ENCODE measurements at places on chromosomes 1 and 21.
A peak's percentile ranks its signal among the peaks of the same experiment; 100 is the strongest.

DNA sequence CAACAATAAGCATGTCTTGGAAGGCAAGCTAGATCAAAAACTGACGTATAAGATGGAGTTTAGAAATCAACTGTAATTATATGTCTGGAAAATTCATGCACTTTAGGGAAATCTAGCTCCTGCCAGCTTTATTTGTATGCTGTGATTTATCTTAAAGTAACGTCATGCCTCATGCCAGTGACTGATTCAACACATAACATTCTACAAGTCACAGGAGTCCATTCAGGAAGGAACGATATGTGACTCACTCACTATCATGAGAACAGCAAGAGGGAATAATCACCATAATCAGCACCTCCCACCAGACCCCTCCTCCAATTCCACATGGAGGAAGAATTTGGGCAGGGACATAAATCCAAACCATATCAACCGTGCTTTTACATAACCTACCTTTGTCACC lies 682.4 kb upstream of the ADAMTS5 start:
- DNase-seq = peak; percentile 17

DNA sequence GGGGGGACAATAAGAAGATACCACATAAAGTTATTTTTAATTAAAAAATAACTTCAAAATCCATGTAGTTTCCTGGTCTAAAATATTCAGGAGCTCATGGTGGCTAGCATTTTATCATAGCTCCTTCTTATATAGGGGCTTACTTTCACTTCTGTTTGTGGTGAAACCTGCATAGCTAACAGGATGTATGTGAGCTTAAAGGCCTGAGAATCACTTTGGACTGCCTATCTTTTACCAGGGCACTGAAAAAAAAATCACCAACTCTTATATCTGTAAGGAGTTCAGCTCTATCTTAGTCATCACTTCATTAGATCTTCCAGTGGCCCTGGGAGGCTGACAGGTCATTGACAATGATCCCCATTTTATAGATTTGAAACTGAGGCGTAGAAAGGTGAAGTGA lies 21.3 kb downstream of the UROD start:
- no peak for DNase-seq

- DNase-seq = no peak
These were observed 50.2 kb downstream of the C8A start for GRCh38 chr1:56904663-56905397.

GRCh38 chr1:53037159-53037558 lies 24.9 kb upstream of the PODN start:
- no peak for DNase-seq

- DNase-seq = no peak
These were observed 43.9 kb downstream of the PARP1 start for GRCh38 chr1:226363801-226364513.

DNA sequence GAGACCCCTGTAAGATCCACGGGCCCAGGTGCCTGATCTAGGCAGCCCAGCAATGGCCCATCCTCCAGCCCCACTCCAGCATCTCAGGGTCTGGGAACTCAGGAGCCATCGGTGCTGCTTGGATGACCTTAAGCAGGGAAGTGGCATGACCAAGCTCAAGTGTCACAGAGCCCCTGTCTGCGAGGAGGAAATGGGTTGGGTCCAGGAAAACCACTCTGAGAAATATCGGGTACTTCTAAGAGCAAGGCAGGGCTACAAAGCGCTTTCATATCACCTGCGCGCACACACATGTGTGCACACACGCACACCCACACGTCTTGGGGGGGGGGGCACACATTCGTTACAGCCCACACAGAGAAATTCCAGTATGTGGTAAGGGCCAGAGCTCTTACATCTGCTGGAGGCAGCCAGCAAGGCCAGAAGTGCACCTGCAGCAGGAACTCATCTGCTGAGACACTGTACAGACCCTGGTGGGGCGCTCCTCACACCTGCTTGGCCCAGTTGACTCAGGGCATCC lies 32.6 kb upstream of the SPOCD1 start:
- no peak for DNase-seq

GRCh38 chr1:182069028-182069466 lies 7.5 kb upstream of the ZNF648 start:
- peak; percentile 83 for DNase-seq

DNA sequence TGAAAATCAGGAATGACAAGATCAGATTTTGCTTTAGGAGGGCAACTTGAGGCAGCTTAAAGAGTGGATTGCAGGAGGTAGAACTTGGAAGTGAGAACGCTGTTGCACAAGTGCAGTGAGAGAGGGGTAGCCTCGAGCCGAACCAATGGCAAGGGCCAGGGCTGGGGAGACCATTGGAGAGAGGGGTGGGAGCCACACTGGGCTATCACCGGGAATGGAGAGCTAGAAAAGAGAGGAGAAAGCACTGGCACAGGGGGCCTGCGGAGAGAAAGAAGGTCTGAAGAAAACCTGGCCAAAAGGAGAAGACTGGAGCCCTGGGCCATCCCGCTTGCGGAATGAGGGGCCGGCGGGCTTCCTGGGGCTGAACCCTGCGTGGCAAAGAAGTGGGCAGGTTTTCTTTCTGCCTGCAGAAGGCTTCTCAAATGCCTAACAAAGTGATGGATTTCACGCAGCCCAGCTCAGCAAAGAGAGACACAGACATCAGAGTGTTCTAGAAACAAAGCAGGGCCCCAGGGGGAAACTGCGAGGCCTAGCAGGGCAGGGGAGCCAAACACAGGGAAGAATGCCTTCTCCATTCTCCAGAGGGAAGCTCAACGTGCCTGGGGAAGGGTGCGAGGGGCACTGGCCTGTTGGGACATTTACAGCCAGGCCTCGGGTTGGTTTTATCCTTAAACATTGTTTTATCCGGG lies 1.2 kb upstream of the SLC37A1 start:
- no peak for DNase-seq

GRCh38 chr21:45876381-45877170 lies 105.0 kb upstream of the COL6A1 start:
- no peak for DNase-seq

GRCh38 chr1:47491341-47491753 lies 53.5 kb downstream of the FOXD2 start:
- DNase-seq = no peak

- no peak for DNase-seq
These were observed 106.1 kb upstream of the BMP8A start for GRCh38 chr1:39385067-39385988.

GRCh38 chr1:94092210-94092613 lies 28.7 kb downstream of the ABCA4 start:
- DNase-seq = no peak

- no peak for DNase-seq
These were observed 3.9 kb downstream of the SELENBP1 start for GRCh38 chr1:151368393-151369301.

GRCh38 chr21:44052071-44052829 lies 40.1 kb downstream of the TRAPPC10 start:
- no peak for DNase-seq

DNA sequence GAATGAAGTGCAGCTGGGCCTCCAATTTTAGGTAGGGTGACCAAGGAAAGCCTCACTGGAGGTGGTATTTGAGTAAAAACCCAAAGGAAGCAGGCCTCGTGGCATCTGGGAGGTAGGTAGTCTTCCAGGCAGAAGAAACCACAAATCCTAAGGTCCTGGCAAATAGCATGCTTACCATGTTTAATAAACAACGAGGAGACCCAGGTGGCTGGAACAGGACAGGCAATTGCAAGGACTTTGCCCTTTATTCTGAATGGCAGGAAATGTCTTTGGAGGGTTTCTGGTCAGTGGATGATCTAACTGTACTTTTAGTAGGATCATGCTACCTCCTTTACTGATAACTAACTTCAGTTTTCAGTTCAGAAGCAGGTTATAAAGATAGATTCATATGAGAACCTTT lies 52.2 kb downstream of the EPB41 start:
- DNase-seq = no peak

GRCh38 chr1:242728696-242729095 lies 204.2 kb upstream of the PLD5 start:
- DNase-seq = no peak

Measured in RWPE1 (cell line).